ENCODE measurements at places on chromosomes 6 and 20.

DNA sequence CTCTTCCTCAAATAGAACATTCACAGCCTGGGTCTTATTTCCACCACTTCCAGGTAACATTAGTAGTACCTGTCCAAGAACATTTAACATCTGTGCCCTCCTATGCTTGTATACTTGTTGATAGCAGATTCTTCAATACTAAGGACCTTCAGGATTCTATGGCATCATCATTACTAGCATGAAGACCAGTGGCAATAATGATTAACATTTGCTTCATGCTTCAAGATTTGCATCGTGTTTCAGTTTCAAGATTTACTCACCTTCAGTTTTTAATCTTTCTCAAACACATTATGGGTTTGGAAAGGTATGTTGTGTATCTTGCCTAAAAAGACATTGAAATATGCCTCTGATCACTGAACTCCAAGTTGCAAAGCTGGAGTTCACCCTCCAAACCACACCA lies 412.8 kb upstream of the NRSN1 start:
- no peak for DNase-seq

GRCh38 chr6:136963259-136963658 lies 41.2 kb downstream of the SLC35D3 start:
- DNase-seq = no peak

- no peak for DNase-seq
These were observed 141.2 kb downstream of the CDK19 start for GRCh38 chr6:110674096-110674495.

DNA sequence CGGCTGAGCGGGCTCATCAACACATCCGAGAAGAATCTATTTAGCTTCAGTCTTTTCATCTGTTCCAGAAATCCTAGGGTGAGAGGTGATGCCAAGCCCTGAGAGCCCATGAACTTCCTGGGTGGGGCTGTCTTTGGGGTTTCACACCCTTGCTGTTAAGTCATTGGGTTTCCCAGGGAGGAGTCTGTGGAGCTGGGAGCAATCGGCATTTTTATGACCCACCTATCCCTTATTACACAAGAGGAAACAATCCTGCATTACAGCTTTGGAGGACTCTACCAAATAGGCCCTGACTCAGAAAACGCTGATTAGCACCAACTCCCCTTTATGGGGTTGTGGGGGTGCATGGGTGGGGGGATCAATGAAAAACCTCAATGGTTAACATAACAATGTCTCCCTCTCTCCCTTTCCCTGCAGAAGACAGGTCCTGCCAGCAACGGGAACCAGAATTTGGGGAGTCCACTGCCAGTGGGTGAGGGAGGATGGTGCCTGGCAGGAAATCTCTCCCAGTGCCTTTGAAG lies 46.3 kb downstream of the EZR start:
- DNase-seq = no peak

GRCh38 chr6:137349856-137350830 lies 131.0 kb upstream of the IFNGR1 start:
- DNase-seq = no peak

DNA sequence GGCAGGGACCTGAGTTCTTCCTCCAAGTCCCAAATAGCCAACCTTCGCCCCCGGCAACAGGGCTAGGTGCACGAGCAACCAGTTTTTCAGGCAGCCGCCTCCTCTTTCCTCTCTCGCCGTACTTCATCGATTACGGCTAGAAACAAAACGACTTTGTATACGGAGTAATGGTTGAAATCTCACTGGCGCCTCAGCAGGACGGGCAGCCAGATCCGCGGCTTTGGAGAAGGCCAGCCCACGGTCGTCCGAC lies 333 bp upstream of the SMIM13 start:
- no peak for DNase-seq

- DNase-seq = no peak
These were observed 39.9 kb upstream of the ZNF831 start for GRCh38 chr20:59123678-59124255.

DNA sequence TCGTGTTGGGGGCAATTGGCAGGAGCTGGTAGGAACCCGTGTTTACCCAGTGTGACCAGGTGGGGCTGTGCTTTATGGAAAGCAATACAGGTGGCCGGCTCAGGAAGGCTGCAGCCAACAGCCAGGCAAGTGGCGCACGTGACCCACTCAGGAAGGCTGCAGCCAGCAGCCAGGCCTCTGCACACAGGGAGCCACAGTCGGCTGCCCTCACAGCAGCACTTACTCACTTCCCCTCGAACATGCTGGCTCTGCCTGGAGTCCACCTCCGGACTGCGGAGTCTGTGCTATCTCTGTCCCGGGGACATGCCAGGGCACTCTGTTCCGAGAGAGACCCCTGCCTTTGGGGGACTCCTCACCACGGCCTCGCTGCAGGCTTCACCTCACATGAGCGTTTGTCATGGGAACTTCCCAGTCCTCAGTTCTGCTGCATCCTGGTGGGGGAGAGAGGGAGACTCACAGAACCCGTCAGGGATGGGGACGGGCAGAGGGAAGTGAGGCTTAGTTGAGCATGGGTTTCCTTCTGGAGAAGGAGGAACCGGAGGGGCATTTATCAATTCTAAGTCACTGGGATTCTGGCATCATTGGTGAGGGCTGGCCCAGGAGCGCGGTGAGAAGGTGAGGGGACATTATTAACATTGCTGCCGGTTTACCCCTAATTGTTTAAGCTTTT lies 76.8 kb downstream of the TTLL2 start:
- no peak for DNase-seq

GRCh38 chr20:23415555-23415954 lies 5.7 kb downstream of the NAPB start:
- DNase-seq = no peak

- DNase-seq = no peak
These were observed 150.2 kb downstream of the LAMA2 start for GRCh38 chr6:129033180-129033579.

- DNase-seq = no peak
These were observed 1.4 kb downstream of the PLCB4 start for GRCh38 chr20:9070304-9070703.

DNA sequence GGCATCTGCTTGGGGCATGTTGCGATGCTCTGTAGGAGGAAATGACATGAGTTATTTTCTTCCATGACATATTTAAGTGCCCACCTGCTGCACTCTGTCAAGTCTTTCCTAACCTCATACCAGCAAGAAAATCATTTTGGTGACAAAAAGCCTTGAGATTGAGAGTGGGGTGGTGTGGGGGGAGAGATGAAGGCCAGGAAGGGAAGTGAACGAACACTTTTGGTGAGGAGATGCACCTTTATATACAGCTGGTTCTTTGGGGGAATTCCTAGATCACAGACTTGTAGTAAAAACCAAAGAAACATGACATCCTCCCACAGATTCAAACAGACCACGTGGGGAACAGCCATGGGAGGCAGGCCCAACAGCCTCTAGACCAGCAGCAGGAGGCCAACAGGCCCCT lies 26.1 kb downstream of the NCOA5 start:
- DNase-seq = no peak

GRCh38 chr6:44567406-44567805 lies 179.9 kb downstream of the CDC5L start:
- no peak for DNase-seq

DNA sequence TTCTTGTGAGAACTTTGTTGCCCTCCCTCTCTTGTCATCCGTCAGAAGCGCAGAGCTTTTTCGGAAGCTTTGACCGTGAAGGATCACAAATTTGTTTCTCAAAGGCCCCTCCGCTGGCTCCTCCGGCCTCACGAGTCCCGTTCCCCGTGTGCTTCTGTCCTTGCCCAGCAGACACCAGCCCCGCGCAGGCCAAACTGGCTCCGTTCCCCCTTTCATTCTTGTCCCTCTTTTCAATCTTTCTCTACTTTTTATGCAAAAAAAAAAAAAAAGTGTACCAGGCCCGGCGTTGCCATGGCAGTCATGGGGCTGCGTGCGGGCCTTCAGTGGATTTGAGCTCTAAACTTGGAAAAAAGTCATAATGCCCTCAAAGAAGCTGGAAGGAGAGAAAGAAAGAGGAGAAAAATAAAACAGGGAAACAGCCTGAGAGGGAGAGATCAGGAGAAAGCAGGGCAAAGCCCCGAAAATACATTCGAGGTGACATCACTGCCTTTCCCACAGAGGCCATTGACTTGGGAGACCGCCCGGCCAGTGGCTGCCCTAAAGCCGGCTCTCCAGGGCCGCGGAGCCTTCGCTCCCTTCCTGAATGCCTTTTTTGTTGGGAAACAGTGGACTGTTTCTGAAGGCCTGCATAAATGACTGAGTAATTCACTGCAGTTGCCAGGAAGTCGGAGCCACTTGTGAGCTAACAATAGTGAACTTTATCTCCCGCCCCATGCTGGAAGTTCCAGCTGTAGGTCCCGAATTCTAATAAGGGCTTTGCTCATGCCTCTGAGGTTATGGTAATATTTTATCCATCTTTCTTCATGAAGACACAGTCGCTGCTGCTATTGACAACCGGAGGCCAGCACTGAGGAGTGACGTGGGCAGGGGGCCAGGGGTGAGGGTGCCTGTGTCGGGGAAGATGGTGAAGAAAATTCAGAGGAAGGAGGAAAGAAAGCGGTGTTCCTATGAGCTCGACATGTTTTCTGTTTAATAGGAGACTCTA lies 670.9 kb downstream of the QKI start:
- DNase-seq = no peak

- DNase-seq = no peak
These were observed 78.3 kb downstream of the TBX18 start for GRCh38 chr6:84685983-84686584.

- no peak for DNase-seq
These were observed 46.3 kb downstream of the FAM83B start for GRCh38 chr6:54892831-54893230.

DNA sequence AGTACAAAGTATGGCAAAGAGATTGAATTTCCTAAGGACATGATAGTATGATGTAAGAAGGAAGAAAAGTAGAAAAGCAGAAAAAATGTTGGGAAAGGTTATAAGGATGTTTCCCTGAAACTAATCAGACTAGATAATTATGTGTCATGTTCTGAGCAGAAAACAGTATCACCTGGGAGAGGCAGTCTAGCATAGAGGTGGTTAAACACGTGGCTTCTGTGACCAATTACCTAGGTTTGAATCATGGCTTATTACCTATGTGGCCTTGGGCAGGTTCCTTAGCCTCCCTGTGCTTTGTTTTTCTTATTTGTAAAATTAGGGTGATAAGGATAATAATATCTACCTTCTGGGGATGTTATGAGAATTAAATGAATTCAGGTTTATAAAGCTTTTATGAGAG lies 38.0 kb downstream of the SCGN start:
- no peak for DNase-seq

DNA sequence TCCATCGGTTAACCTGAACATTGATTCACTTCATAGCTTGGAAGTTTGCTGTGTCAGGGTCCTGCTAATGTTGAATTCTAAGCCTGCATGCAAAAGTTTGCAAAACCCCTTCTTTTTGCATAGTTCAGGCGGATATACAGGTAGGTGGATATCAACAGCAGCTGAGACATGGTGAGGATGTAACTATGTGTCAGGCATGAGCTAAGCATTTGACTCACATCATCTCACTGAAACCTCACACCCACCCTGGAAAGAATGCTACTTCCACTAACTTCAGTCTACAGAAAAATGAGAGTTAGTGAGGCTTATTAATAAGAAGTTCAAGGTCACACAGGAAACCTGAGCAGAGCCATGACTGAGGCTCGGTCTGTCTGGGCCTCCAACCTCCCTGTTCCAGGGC lies 276.9 kb downstream of the BMP7 start:
- DNase-seq = no peak

DNA sequence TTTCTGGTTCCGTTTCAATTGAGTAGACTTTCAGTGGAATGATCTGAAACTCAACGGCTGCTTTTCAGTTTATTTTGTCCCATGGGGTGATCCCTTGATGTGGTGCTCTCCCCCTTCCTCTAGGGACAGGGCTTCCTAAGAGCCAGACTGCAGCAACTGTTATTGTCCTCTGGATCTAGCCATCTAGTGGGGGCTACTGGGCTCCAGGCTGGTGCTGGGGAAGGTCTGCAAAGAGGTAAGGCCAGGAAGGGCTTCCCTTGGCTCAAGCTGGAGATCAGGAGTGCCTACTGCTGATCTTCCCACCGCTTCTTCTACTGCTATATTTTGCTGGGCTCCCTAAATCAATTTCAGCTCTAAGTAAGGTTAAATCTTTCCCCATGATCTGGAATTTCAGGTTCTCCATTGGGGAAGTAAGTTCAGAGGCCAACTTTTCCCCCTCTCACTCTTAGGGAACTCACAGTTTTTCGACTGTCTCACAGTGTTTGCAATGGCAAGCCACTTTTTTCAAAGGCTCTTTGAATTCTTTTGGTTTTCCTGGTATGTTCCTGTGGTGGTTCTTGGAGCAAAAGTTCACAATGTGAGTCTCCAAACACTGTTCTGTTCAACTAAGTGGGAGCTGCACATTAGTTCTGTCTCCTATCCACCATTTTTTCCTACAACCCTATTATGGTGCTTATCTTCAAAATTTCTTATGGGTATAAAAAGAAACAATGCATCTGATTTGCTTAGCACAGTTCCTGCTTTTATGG lies 286.2 kb upstream of the EXOC2 start:
- DNase-seq = no peak

DNA sequence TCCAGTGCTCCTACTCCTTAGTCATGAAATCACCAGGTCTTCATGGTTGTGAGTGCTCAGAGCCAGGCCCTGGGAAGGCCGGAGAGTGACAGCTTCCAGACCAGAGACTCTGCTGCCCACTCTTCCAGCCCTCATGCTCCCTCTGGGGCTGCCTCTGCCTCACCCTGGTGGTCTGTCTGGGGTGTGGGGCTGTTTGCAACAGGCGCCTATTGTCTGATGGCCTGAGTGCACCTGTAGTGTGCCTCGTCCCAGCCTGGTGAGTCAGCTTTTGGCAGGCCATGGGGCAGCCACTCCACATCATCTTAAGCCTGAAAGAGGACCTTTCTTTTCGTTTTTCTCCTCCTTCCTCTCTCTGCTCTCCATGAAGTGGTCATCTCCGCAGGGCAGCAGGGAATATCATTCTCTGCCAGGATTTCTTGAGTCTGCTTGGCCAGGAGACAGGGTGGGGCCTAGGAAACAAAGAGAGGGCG lies 173.8 kb downstream of the VEGFA start:
- DNase-seq = no peak

DNA sequence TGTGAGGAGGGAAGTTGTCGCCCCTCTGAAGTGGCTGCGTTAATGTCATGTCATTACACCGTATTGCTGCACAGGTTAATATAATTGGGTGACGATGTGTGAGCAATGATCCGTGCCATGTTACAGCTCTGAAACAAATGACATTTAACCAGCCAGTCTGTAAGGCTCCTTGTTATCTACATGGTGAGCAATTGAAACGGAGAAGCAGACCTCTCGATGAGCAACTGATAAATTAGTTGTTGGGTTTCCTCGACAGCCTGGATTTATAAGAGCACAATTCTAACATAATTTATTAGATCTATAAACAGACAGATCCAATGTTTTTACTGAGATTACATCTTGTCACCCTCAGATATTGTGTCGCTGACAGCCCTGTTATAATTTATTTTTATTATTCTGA lies 49.9 kb upstream of the MAFB start:
- DNase-seq = no peak

- no peak for DNase-seq
These were observed 26.4 kb upstream of the PRELID3B start for GRCh38 chr20:59069026-59069425.

GRCh38 chr6:14966906-14967711 lies 278.8 kb upstream of the JARID2 start:
- no peak for DNase-seq

- DNase-seq = no peak
These were observed 205.7 kb downstream of the ATXN1 start for GRCh38 chr6:16555550-16555949.
